HuH-7 (cell line): ENCODE measurements at places on chromosomes 1 and 21.

GRCh38 chr21:35011681-35012080 is 37.4 kb downstream of the RUNX1 start:
- no peak for DNase-seq

- DNase-seq: no peak
These were observed 63.4 kb upstream of the BCL10 start for GRCh38 chr1:85339656-85340399.

GRCh38 chr1:221664253-221664652 is 77.6 kb downstream of the DUSP10 start:
- DNase-seq: no peak

DNA sequence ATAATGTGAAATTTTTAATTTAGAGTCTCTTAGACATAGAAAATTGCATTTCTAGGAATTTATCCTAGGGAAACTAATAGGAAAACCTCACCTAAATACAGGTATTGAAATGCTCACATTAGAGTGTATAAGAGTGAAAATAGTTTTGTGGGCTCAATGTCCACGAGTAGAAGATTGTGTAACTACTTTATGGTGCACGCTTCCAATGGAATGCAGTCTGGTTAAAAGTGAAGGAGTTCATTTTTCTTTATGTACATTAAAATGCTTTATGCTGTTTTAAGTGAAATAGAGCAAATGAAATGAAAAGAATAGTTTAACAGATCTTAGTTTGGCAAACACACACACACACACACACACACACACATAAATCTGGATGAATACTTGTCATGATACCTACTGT is 278.2 kb downstream of the USP25 start:
- DNase-seq: no peak

- DNase-seq: no peak
These were observed 120.6 kb downstream of the SYF2 start for GRCh38 chr1:25111706-25112105.

- DNase-seq: no peak
These were observed 19.7 kb upstream of the GPR52 start for GRCh38 chr1:174428033-174428432.

DNA sequence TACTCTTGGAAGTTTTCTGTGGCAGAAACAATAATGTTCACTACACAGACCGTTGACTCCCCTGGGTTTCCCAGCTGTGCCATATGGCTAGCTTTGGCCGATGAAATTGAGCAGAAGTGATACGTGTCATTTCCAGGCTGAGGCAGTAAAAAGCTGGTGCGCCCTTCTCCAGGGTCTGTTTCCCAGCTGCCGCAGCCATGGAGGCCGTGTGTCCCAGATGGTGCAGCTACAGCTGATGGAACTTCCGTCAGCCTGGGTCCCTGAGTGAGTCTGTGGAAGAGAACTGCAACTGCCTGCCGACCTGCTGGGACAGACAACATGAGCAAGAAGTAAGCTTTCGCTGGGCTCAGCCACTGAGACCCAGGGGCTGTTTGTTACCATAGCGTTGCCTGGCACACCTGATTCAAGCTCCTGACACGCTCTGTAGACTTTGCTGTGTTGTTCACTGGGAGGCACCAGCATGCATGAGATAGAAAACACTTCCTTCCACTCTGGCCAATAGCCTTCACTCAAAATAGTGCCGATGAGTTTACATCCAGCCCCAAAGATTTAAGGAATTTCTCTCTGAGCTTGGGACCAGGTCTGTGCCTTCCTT is 116.3 kb upstream of the SLC25A33 start:
- DNase-seq: no peak

DNA sequence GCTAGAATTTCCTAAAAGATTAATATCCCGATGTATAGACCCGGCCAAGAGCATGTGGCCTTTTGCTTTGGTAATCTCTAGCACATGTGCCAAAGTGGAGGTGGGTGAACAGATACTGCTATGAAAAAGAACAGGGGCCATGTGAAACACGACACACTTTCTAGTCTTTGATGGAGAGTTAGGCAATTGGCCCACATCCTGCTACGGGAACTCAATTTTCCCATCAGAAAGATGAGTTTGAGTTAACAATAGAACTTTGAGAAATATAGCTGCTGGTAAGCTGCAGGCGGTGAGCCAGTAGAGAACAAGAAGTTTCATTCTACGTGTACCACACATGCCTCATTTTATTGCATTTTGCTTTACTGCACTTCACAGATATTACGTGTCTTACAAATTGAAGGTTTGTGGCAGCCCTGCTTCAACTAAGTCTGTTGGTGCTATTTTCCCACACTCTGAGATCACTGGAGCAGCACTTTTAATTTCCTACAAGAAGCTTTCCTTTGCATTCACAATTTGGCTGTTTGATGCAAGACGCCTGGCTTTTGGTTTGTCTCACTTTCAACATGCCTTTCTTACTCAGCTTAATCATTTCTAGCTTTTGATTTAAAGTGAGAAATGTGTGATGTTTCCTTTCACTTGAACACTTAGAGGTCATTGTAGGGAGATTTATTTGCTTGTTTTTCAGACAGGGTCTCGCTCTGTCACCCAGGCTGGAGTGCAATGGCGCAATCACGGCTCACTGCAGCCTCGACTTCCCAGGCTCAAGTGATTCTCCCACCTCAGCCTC is 46.3 kb downstream of the HTR6 start:
- DNase-seq: no peak

- no peak for DNase-seq
These were observed 56.9 kb downstream of the EIF2B3 start for GRCh38 chr1:44929531-44929930.

DNA sequence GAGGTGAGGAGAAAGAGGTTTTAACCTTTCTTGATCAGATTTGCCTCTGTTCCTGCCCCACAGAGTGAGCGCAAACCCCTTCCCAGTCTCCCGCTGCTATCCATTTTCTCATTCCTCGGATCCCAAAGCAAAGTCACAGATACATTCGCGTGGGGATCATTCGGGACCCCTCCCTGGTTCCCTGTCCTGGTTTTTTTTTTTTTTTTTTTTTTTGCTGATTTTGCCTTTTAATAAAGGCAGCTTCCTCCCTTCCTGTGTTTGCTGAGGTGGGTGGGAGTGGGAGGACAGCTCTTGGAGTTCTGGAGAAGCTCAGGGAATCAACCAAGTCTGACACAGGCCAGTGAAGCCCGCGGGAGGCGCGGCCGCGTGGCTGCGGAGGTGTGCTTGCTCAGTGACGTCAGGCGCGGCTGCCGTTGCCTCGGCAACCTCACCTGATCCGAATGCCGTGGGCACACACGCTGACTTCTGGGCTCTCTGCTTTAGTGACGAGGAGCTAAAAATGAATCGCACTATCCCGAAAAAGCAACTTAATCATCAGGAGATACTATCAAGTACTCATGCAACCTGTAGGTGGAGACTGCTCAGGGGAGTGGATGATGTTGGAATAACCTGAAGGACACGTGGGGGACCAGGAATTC is 106.4 kb downstream of the TBX19 start:
- no peak for DNase-seq

GRCh38 chr1:38329644-38330043 is 283.1 kb upstream of the POU3F1 start:
- DNase-seq: no peak

DNA sequence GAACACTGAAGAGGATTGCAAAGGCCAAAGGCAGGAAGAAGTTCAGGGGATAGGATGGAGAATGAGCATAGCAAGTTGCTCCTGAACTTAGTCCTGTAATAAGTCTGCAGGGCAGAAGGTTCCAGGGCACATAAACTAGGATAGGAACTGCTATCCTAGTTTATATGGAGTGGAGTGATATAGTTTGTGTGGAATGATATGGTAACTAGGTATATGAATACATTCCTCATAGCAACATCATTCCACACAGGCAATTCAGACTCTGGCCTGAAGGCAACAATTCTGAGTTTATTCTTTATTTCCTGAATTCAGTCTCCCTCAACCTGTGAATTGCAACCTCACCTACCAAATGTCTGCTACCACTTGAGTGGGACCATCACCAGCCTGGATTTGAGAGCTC is 154.9 kb upstream of the GREM2 start:
- DNase-seq: no peak

GRCh38 chr1:17281775-17282181 is 26.2 kb upstream of the PADI4 start:
- DNase-seq: no peak

DNA sequence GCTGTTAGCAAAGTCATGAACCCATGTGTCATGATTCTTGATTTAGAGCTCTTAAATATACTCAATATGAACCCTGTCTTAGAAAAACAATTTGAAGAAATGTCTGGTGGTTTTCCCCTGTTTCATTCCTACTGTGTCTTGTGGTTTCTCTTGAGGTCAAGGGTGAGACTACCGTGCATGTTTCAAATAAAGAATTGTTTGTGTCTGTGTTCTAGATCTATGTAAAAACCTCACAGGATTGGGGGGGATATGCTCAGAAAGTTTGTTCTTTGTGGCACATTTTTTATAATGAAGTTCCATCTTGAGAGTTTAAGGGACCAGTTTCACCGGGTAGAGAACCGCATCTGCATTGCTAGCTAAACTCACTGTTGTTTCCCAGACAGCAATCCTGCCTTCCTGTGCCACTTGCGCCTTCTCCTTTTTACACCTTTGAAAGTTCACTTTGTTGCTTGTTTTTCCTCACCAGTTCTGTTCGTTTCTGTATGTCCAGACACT is 30.9 kb upstream of the CACYBP start:
- DNase-seq: no peak

DNA sequence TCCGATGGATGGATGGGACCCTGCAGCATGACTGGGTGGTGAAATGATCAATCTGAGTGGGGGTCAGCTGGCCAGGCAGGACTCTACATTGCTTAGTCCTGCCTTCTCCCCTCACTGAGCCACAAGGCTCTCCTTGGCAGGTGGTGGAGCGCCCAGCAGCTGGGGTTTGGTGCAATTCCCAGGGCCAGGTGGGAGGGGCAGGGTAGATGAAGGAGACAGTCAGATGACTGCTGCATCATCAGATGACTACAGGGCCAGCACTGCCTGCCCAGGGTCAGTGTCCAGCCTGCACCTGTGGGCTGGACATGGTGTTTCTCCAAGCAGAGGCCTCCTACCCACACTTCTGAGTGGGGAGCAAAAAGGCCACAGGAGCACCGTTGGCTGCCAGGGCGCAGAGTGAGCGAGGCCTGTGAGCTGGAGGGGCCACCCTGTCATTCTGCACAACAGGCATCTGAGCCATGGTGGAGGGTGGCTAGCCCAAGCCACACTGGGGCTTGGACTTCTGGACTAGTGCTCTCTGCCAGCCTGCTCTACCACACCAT is 103.9 kb upstream of the EDN2 start:
- DNase-seq: no peak

GRCh38 chr1:172895050-172895460 is 155.7 kb downstream of the TNFSF18 start:
- no peak for DNase-seq

DNA sequence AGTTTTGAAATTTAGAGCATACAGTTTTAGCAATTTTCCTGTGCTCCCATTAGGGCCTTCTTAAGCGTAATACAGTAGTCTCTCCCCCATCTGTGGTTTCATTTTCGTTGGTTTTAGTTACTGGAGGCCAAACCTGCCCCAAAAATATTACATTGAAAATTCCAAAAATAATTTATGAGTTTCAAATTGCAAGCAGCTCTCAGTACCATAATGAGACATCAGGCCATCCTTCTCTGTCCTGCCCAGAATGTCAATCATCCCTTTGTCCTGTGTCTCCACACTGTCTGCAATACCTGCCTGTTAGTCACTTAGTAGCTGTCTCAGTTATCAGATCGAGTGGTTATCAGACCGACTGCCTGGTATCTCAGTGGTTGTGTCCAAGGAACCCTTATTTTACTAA is 45.4 kb downstream of the ADSS2 start:
- DNase-seq: no peak
